ENCODE measurements at places on chromosomes 2 and 18.

- no peak for DNase-seq
Measured at GRCh38 chr2:16625759-16626158, 39.9 kb downstream of the CYRIA start.

DNA sequence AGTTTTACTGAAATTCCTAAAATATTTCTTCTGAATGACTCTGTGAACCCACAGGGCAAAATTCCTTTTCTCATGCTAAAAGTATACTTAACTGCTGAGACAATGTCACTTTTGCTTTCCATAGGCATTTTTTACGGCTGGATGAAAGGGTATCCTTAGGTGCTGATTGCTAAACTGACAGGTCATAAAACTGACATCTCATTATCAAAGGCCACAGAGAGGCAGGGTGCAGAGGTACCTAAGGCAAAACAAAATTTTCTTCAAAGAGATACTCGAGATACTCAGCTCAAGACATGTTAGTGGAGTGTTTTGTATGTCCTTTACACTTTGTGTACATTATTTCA lies 62.0 kb upstream of the WDR75 start:
- DNase-seq: no peak

- DNase-seq: no peak
Measured at GRCh38 chr18:42310956-42311355, 355.9 kb downstream of the PIK3C3 start.

DNA sequence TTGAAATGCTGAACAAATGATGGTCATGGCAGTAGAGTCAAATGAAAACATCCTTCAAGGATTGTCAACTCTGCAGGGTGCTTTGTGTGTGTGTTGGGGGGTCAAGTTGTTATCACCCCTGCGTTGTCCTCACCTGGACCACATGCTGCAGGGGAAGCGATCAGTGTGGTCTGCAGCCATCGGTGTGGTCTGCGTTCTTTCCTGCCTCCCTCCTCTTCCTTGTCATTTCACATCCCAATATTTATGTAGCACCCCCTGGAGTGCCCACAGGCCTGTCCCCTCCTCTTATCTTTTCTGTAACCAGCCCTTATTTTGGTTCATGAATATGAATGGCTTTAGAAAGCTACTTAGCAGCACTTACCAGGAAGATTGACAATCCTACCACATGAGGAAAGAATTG lies 38.9 kb downstream of the UGP2 start:
- no peak for DNase-seq

GRCh38 chr2:211132573-211132972 lies 576.2 kb downstream of the CPS1 start:
- DNase-seq: no peak

GRCh38 chr2:189204322-189204941 lies 24.9 kb upstream of the COL5A2 start:
- no peak for DNase-seq

GRCh38 chr2:23589739-23590138 lies 204.8 kb downstream of the KLHL29 start:
- DNase-seq: no peak

DNA sequence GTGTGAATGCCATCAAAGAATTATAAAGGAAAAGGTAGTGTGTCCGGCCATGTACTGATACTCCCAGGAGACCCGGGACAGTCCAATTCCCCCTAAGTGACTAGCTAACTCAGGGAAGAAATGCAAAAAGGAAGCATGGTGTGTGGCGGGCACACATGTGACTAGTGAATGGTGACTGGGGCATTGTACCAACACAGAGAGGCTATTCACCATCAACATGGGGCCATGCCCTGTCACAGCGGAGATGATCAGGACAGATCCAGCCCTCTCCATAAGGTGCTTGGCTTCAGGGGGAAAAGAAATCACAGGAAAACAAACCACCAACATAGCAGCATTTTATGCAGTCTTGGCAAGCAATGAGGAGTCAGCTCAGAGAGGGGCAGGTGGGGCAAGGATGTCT lies 34.3 kb downstream of the FAM168B start:
- DNase-seq: no peak

DNA sequence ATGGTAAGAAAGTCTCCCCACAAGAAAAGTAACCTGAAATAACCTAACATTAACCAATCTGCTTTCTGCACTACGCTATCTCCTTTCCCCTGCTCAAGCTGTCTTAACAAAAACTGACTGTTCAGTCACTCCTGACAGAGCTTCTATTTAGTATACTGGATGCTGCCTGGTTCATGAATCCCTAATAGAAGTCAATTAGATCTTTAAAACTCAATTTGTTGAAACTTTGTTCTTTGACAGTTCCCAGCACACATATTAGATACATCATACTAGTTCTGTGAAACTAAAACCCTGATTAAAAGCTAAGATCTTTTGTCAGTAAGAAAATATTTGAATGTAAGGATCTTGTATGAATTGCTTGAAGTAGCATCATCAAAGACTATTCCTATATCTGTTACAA lies 287.4 kb downstream of the RBM43 start:
- no peak for DNase-seq

DNA sequence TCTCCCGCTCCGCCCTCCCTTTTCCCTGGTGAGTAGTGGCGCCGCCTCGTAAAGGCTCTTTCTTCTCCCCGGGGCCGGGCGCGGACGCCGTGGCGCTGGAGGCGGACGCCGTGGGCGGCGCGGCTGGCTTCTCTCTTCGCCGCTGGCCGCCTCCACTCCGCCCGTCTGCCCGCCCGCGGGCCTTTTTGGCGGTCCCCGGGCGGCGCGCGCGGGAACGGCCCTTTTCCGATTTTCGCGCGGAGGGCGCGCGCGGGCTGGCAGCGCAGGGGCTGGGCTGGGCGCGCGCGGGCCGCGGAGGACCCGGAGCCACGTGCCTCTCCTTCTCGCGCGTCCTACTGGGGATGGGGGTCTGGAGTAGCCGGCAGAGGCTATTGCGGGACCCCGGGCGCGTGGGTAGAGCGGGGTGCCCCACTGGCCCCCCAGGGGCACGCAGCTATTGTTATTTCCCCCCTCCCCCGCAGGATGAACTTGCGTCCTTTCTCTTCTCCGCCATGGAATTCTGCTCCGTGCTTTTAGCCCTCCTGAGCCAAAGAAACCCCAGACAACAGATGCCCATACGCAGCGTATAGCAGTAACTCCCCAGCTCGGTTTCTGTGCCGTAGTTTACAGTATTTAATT lies 472 bp downstream of the SLC20A1 start:
- peak; percentile 37 for DNase-seq

- no peak for DNase-seq
Measured at GRCh38 chr2:409523-409922, 121.6 kb upstream of the ALKAL2 start.

DNA sequence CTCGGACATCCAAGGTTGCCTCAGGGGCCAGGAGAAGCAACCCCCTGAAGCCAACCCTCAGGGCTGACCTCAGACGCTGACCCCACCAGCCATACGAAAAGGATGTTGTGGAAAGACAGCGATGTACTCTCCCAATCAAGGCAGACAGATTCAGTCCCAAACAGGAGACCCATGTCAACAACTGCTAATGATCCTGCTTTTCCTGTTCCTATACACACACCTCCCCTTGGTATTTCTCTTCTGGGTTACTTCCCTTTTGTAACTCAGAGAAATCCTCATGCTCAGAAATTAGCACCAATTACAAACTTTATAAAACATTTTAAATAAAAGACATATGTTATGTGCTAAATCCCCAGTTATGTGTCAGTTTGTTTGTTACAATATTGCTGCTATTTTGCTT lies 120.8 kb downstream of the PID1 start:
- no peak for DNase-seq

DNA sequence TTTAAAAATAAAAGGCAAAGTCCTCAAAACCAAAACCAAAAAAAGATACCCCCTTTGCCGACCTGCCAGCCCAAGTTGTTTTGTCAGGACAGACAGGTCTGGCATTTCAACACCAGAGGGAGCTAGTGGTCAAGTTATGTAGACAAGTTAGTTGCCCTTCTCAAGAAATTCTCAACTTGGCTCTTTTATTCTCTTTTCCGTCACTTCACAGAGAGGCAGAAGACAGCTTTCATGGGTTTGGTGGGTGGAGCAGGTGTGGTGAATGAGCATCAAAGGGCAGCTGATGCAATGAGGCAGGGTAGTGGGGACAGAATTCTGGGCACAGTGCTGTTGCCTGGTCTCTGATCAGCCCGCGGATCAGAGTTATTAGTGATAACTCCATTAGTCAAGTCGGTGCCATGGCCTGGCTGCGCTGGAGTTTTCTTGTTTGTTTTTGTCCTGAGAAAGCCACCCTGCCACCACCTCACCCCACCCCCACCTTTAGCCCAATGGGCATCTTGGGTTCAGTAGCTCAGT lies 303.7 kb upstream of the EPAS1 start:
- DNase-seq: peak; percentile 16

GRCh38 chr2:158745067-158745865 lies 49.9 kb upstream of the DAPL1 start:
- no peak for DNase-seq

DNA sequence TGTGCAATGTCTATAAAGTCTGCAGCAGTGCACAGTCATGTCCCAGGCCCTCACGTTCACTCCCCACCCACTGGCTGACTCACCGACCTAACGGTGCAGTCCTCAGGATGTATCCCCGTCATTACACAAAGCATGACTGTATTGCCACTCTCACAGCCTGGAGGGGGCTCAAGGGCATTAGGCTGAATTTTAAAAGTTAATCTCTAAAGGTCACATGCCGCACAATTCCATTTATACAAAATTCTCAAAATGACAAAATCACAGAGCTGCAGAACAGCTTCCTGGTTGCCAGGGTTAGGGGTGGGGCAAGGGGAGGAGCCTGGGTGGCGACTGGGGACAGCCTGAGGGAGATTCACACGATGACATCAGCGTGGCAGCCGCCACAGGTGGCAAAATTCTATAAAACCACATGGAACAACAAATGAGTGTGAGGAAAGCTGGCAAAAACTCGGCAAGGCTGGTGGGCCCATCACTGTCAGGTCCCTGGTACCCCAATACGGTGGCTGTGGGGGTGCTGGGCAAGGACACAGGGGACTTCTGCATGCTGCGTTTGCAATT lies 97.6 kb downstream of the NDUFA10 start:
- peak; percentile 33 for DNase-seq

- no peak for DNase-seq
Measured at GRCh38 chr18:9803698-9804516, 81.9 kb upstream of the TXNDC2 start.
